ENCODE measurements at places on chromosomes 2 and 18. TPM values are rescaled to one million over a fixed set of nuclear protein-coding genes. Genes with fewer than 3 reads are reported as not detected.

UPP2 gene
- not detected for total RNA-seq

DNA sequence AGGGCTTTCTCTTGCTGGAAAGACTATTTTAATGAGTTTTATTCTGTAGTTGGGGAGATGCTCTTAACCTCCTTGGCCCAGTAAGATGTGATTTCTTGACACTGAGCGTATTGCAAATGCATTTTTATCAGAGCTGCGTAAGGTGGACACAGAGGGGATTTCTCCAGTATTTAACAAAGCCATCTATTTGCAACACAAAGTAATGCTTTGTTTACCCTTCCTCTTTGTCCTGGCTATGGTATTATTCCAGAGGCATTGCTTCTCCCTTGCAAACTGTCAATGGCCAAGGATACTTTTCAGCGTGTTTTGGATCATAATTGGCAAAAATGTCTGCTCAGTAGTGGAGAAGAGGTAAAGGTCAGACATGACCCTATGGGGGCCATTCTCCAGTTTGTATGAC is 90.8 kb upstream of the PIK3C3 start:
- no peak for DNase-seq

SPATS2L gene
- 66.2 TPM for total RNA-seq

GRCh38 chr18:62106271-62106670 is 80.6 kb downstream of the PIGN start:
- no peak for DNase-seq

DNA sequence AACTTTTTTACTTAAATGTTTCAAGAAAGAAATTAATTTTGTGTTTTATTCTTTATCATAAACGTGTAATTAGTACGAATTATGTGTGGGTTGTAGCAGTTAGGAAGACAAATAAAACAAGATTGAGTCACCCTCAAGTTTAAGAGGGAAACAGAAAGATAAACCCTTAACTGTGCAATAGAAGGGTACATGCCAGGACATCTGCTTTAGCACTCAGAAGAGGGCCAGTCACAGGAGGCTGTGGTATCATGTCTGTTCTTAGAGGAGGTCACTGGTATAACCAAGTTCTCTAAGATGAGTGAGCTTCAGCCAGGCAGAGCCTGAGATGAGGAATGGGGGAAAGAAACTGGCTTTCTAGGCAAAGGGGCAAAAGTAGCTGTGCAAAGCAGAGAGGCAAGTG is 42.4 kb upstream of the GRHL1 start:
- no peak for DNase-seq

Measured in Daoy (cell line).